SK-N-SH (cell line): ENCODE measurements at places on chromosomes 3 and 15. TPM values are rescaled to one million over a fixed set of nuclear protein-coding genes. Genes with fewer than 3 reads are reported as not detected.

The DUOXA2 gene
- polyA plus RNA-seq = not detected in 2 replicates

The MGLL gene
- polyA plus RNA-seq = 2.0 and 2.2 TPM in 2 replicates

GRCh38 chr15:63277893-63278456 is 570 bp downstream of the APH1B start:
- no peak for DNase-seq

- DNase-seq = no peak
Observed at GRCh38 chr3:113963879-113964278, 16.1 kb downstream of the ZDHHC23 start.

DNA sequence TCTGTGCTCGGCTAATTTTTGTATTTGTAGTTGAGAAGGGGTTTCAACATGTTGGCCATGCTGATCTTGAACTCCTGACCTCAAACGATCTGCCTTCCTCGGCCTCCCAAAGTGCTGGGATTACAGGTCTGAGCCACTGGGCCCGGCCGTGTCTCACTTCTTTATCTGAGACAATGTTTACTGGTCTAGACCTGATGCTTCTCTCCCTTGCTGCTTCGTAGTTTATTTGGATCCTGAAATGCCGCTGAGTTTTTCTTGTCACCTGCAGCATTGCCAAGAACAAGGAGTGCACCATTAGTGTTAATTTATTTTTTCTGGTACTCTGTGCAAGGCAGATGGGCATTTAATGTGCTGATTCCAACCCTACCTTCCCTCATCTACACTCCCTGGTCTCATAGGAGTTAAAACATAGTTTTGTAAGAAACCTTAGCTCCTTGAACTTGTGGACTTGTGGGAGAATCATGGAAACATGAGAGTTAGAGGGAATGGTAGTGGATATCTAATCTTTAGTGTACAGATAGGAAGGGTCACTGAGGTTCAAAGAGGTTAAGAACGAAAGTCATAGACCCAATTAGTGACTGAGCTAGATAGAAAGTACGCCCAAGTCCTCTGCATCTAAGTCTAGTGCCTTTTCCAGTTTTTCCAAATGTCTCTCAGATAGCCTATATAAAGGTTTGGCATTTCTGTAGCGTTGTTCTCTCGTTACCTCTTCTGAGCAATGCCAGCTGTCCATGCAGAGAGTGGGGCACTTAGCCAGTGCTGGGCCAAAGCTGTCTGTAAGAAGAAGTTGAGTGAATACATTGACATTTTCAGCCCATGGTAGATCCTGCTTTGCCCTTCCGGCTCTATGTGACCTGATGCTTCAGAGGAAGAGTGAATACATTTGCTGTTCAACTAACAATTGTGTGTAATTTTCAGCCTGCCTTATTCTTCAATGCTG is 244.1 kb downstream of the LPP start:
- no peak for DNase-seq

GRCh38 chr15:77580996-77581682 is 51.6 kb downstream of the LINGO1 start:
- DNase-seq = no peak

- DNase-seq = no peak
Observed at GRCh38 chr3:42450567-42450966, 40.2 kb upstream of the LYZL4 start.

The TGM4 gene
- 0.12 and 0.13 TPM in 2 replicates for polyA plus RNA-seq

- DNase-seq = no peak
Observed at GRCh38 chr3:151753846-151754245, 20.1 kb downstream of the AADACL2 start.

DNA sequence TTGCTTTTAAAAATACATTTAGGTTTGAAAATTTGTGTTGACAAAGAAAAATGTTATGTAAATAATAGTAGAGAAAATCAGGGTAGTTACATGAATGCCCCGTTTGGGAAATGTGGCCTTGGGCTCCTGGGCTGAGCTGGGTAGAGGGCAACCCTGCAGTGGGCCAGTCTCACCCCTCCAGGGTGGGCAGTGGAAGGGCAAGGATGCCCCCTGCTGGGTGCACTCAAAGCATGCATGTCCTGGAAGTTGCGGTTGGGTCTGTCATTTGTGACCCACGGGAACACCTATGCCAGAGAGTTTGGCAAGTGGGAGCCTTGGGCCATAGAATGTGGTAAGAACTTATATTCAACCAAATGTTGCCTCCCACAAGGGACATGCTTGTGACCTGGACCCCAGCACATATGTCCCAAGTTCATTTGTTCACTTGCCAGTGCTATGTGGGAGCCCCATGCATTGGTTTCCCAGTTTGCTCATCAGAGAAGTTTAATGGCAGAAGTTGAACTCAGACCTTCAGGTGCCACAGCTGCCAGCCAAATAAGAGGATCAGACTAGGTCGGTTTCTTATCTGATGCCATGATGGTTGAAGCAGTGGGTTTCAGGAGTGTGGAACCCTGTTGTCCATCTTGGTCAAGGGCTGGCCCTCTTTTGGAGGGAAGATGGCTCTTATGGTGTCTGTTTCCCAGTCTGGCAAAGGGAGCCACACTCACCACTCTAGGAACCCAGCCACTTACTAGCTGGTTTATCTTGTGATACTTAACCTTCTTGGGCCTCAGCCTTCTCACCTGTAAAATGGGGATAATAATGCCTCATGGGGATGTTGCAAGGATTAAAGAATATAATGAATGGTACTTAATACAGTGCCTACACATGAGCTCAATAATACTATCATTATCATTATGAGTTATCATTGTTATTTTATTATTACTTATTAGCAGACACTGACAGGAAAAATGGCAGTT is 2.5 kb upstream of the PLCB2 start:
- peak; percentile 89 for DNase-seq
